Activated naive CD4-positive, alpha-beta T cell treated with Interleukin-2 at 50 U/mL for 16 hours (primary cell): ENCODE measurements at places on chromosomes 1 and 21.
A peak's percentile ranks its signal among the peaks of the same experiment; 100 is the strongest.

DNA sequence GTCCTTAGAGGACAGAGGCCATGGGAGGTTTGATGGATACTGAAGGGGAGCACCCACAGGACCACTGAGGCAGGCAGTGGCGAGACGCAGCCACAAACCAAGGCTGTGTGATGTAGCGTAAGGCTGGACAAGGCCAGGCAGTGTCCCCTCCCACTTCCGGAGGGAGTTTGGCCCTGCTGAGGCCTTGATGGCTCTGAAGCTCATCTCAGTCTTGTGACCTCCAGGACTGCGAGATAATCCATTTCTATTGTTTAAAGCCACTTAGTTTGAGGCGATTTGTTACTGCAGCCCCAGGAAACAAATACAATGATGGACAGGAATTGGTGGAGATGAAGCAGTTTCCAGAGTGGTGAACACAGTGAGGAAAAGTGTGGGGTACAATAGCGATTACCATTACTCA lies 15.3 kb downstream of the PIGP start:
- DNase-seq: no peak

DNA sequence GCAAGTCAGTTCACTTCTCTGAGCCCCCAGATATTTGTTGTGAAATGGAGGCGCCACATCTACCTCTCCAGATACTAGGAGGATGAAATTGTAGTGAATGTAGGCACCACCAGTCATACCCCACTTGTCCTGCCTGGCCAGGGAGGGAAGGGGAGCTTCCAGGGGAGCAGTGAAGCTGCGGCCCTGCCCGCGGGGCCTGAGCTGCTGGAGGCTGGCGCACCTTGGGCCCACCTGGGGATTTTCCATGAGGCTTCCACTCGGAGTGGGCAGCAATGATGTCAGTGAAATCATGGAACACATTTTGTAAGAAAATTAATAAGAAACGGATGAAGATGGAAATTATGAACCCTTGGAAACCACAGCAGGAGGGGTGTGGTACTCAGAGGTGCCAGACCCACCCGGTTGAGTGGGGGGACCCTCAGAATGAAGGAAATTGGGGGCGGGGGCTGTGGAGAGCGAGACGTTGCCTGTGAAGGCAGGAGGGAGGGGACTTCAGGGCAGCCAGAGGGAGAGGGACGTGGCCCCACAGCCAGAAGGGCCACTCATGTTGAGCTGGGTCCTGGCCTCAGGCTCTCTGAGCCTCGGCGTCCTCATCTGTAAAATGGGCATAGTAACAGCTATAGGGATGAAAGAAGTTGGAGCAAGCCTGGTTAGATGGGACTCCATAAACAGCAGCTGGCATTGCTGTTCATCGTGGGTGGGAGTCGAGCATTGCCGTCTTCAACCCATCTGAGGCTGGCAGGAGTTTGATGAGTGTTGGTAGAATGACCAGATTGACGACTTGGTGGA lies 101.6 kb downstream of the EPHB2 start:
- DNase-seq: no peak

DNA sequence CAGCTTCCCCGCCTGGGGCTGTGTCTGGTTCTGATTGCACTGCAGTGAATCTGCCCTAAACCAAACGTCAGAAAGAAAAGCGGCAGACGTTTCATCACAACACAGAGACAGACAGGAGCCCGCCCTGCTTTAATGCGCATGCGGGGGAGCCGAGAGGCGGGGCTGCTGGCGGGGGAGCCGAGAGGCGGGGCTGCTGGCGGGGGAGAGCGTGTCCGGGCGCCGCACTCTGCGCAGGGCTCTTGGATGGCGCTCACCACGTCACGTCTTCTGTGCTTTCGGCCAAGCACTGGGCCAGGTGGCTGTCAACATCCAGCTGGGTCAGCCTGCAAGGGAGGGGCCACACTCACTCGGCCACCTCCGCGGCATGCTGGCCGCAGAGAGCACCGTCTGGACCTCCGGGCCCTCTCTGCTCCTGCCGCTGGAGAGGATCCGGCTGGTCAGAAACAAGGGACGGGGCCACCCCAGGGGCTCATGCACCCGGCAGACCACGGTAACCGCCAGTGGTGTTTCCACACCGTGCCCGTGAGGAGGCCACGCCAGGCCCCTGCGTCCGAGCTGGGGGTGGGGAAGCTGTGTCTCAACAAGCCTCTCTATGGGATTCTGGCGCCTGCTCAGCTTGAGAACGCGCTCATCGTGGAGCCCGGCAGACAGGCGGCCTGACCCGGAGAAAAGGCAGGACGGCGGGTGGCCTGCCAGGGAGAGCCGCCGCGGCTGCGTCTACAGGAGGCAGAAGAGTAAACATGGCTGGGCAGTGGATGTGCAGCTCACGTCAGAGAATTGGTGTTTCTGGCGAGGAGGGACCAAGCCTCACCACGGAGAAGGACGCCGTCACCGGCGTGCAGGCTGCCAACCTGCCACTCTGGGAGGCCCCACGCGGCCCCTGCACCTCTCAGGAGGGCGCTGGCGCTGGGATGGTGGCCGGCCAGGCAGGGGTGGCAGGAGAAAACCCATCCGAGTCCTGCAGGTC lies 4.8 kb downstream of the FAAP20 start:
- peak; percentile 92 for DNase-seq

DNA sequence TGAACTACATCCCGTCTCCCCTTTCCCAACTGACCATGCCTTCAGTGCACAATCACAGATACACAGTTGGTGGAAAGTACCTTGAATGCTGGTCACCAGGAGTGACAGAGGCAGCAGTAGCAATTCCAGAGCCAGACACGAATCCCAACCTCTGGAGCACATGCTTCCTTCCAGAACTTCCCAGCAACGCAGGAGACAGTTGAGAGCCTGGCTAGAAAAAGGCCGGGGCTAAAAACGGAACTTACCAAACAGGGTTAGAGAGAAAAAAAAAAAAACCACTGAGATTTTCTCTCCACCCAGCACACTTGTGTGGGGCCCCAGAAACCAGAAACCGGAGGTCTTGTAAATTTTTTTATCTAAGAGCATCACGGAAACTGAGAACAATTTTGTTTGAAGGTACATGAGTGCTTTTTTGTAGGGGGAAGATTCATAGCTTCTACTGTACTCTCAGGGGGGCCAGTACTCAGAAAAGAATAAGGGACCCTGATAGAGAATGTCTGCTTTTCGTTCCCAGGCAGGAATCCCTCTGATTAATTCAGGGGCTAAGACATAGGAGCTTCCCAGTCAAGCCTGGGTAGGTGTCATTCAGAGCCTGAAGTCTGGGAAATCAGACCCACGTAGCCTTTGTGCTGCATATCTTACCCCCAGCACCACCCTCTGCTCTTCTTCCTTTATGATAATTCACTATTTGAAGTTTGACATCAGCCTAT lies at the start of gene CD48:
Gene CD48 (minus strand): TSS at position 221 of the 710 bp plus-strand sequence. CDS start 59 bp downstream, at position 162.
- peak; percentile 60 for DNase-seq

DNA sequence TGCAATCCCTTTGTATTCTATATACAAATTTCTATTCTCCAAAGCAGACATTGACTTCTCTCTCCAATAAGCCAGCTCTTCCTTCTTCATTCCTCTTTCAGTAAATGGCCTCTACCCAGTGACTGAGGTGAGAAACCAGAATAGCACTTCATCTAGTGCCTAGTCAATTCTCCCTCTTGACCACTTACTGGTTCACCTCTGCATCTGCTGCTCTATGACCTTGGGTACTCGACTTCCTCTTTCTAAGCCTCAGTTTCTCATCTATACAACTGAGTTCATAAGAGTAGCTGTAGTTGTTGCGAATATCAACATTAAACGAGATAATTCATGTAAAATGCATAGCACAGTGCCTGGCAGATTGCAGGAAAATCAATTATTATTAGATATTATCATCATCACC lies 12.4 kb downstream of the LYST start:
- no peak for DNase-seq

DNA sequence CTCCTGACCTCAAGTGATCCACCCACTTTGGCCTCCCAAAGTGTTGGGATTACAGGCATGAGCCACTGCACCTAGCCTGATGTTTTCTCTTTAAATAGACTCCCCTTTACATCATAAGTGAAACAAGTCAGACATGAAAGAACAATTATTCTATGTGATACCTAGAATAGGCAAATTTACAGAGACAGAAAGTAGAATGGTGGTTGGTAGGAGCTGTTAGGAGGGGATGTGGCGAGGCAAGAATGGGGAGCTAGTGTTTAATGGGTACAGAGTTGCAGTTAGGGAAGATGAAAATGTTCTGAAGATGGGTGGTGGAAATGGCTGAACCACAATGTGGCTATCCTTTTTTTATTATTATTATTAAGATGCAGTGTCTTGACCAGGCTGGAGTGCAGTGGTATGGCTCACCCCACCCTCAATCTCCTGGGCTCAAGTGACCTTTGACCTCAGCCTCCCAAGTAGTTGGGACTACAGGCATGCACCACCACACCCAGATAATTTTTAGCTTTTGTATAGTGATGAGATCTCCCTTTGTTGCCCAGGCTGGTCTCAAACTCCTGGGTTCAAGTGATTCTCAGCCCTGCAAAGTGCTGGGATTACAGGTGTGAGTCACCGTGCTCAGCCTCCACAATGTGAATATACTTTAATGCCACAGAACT lies 28.4 kb downstream of the ELF3 start:
- no peak for DNase-seq

GRCh38 chr1:177596485-177596884 lies 373.4 kb downstream of the SEC16B start:
- no peak for DNase-seq

DNA sequence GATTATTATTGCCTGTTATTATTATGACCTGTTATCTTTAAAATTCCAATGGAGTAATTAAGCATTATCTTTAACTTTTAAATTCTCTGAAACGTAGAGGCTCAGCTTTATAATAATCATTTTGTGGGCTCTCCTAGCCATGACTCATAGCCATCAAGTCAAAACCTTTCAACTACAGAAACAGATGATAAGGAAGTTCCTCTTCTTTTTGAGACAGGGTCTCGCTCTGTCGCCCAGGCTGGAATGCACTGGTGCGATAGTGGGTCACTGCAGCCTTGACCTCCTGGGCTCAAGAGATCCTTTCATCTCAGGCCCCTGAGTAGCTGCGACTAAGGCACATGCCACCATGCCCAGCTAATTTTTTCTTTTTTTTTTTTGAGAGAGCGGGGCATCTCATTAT lies 43.5 kb downstream of the CHML start:
- DNase-seq: no peak

DNA sequence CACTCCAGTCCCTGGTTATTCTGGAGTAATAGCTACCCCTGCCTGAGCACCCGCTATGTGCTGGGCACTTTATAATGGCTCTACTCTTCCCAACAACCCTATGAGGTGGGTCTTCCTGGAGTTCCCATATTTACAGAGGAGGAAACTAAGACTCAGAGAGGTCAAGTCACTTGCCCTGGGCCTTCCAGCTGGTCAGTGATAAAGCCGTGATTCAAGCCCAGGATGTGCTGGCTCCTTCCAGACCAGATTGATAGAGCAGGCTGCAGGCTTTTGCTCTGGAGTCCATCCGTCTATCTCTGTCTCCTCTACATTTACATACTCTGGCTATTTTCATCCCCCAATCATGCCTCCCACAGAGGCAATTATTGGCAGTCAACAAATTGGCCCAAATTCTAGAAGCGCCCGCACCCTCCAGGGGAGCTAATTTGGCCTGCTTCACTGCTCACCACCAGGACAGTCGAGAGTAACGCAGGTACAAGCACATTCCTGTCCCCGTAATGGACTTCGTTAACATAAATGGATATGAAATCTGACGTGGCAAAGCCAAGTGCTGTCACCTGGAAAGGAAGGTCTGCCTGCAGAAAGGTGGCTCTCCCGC lies 39.8 kb upstream of the SELENON start:
- no peak for DNase-seq

- peak; percentile 66 for DNase-seq
These were observed 28.5 kb upstream of the PKP1 start for GRCh38 chr1:201254625-201255478.

- DNase-seq: no peak
These were observed 38.3 kb upstream of the ADORA3 start for GRCh38 chr1:111541721-111542120.

DNA sequence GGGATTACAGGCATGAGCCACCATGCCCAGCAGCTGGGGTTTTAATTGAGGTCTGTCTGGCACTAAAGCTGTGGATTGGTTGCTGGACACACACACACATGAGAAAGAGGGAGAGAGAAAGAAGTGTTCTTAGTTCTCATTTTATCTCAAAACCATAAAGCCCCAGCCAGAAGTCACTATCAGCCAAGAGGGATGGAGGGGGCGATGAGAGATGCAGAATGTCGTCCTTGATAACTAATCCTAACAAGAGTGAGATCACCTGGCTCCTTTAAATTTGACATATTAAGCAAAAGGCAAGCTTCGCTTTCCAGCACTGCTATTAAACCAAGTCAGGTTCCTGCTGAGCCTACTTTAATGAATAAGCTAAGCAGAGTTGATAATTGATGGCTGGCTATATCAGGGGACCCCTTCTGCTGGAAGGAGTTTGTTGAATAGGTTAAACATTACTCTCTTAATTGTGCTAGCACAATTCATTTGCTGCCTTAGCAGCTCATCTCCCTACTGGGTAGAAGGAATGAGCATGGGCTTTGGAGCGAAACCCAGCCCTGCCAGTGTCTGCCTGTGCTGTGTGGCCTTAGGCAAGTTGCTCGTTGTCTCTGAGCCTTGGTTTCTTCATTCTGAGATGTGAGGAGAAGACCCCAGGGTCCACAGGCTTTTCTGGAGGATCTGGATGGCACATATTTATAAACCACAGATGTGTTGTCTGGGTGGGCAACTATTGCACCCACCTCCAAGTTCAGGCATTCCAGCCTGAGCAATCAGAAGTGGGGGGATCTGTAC lies 50.8 kb downstream of the ALPL start:
- DNase-seq: no peak

- DNase-seq: no peak
These were observed 75.6 kb upstream of the ROR1 start for GRCh38 chr1:63698001-63698838.

DNA sequence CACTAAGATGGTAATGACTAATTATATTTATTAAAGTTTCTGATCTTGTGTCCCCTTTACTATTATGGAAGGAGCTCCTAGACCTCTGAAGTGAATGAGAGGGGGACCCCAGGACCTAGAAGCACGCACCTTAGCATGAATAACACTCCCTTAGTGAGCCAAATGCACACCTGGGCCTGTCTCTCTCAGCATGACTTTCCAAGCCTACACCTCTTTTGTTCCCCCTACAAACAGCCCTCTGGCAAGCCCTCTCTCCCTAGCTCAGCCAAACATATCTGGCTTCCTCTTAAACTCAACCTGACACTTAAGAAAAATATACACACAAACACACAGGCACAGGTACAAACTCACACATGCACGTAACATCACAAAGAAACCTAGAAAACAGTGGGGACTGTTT lies 7.3 kb upstream of the CTH start:
- DNase-seq: no peak
